ENCODE measurements at places on chromosomes 11 and 22. TPM values are rescaled to one million over a fixed set of nuclear protein-coding genes. Genes with fewer than 3 reads are reported as not detected.

DNA sequence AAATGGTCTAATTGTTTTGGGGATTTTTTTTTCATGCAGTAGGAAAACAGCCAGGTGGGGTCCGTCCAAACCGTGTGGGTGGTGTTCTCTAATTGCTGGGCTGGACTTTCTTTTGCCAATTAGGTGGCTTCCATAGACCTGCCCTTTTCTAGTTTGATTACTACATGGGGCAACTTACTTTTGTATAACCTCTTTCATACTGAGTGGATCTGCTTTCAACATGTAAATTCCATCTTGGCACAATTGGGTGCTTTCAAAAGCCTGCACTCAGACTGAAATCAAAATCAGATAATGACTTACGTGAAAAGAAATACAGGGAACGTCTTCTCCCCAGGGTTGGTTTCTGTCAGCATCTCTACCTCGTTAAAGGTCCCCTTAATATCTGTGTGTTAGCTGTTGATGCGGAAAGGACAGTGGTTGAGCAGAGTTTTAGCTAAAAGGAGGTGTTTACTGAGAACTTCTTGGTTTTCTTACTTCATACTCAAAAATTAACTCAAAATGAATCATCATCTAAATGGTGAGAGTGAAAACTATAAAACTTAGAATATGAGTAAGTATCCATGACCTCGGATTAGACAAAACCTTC lies 72.1 kb downstream of the BARX2 start:
- DNase-seq: no peak

- no peak for DNase-seq
Measured at GRCh38 chr22:46914916-46915894, 152.8 kb downstream of the TBC1D22A start.

DNA sequence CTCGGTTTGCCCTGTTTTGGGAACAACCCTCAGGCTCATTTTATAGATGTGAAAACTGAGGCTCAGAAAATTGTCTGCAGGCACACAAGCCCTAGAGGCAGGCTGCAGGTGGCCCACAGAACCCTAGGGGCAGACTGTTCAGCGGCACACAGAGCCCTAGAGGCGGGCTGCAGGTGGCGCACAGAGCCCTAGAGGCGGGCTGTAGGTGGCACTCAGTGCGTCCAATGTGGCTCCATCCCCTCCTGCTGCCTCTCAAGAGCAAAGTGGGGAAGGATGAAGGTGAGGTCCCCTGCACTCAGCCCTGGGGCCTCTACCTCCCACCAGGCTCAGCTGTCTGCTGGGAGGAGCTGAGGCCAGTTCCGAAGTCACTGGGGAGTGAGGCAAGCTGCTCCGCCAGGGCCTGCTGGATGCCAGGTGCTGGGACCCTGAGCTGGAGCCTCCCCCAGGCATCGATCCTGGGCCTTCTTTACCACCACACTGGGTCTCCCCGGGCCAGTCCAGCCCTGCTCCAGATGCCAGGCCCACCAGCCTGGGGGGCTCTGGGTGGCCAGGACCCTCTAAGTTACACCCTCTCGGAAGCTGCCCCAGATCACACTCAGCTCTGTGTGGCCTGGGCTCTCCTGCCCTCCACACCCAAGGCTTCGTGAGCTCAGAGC lies 2.3 kb downstream of the ACY3 start:
- no peak for DNase-seq

DNA sequence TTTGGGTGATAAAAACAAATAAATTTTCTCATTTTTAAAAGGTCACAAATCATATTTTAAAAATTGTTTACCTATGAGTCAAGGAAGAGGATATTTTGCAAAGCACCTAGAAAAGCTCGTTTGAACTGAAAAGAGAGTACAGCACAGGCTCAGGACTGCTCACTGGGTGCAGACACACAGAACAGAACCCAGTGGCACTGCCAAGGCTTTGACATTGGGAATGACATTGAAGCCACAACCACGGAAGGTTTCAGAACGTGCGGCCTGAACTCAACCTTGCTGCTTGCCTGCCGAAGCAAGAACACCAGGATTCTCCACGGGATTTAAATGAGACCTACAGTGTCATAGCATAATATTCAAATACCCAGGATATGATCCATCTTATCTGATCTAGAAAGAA lies 597.1 kb upstream of the B3GAT1 start:
- no peak for DNase-seq

GRCh38 chr11:94131047-94131717 lies 2.5 kb downstream of the PANX1 start:
- DNase-seq: no peak

- no peak for DNase-seq
Measured at GRCh38 chr11:42951266-42951665, 360.5 kb upstream of the API5 start.

- DNase-seq: peak; percentile 77
Measured at GRCh38 chr11:57345555-57346211, 7.5 kb downstream of the P2RX3 start.

DNA sequence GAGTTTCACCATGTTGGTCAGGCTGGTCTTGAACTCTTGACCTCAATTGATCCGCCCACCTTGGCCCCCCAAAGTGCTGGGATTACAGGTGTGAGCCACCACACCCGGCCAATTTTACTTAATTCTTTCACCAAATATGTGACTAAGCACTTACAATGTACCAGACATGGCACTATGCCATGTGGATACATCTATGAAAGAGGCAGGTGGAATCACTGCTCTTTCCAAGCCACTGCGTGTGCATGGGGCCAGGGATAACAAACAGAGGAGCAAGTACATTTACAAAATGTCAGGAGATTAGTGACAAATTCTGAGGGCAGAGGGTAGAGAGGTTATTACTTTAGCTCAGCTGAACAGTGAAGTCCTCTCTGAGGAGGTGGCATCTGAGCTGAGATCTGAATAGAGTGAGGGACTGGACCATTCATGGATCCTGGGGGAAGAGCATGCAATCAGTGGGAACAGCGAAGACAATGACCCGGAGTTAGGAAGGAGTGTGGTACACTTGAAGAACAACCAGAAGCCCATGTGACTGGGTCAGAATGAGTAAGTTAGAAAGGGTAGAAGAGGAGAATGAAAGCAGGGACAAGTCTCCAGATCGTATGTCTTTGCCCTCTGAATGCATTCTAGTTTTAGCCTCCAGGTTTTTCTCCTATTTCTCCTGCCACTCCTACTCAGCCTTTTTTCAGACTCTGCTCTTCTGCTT lies 38.3 kb upstream of the GRAMD1B start:
- DNase-seq: no peak

- no peak for DNase-seq
Measured at GRCh38 chr11:119590651-119591351, 138.2 kb downstream of the NECTIN1 start.

DNA sequence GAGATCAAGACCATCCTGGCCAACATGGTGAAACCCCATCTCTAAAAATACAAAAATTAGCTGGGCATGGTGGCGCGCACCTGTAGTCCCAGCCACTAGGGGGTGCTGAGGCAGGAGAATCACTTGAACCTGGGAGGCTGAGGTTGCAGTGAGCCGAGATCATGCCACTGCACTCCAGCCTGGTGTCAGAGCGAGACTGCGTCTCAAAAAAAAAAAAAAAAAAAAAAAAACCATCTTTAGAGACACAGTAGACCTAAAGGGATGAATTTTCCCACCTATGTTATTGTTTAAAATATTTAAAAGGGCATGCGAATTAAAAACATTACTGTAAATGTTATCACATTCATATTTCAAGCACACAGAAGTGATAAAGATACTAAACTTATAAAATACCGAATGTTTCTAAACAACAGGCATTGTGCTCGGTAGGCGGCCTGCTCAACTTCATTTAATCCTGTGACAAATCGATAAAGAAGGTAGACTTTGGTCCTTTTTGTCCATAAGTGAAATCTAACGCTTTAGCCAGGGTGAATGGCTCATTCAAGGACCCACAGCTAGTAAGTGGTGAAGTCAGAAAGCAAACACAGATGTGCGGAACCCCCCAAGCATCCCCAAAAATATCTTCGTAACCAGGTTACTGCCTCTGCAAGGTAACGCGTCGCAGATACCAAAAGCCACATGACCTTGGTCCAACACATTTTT lies 16.1 kb downstream of the NCAPD3 start:
- DNase-seq: peak; percentile 22

DNA sequence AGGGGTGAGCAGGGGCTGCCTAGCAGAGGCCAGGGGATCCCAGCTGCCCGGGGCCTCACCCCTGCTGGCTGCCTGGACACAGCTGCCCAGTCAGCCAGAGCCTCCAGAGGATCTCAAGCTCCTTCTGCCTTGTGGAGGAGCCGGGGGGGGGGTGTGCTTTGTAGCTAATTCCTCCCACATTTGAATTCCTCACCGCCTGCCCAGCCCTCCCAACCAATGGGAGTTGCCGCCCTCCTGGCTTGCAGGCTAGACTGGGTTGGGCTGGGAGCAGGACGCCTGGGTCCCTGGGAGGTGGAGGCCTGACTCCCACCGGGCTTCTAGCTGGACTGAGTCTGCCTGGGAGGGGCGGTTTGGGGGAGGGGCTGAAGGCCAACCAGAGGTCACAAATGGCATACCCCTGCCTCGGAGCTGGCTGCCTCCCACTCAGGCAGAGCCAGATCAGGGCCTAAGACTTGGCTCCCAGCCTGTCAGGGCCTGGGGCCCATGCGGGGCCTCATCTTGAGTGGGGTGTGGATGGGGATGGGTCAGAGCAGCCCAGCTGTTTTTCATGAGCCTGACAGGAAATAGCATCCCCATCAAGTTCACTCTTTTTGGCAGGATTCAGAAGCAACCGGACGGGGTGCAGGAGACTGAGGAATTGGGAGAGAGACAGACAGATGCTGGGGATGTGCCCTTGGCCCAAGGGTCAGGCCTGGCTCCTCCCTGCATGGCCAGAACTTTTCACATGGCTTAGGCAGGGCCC lies 29.2 kb upstream of the PDE2A start:
- DNase-seq: peak; percentile 95

DNA sequence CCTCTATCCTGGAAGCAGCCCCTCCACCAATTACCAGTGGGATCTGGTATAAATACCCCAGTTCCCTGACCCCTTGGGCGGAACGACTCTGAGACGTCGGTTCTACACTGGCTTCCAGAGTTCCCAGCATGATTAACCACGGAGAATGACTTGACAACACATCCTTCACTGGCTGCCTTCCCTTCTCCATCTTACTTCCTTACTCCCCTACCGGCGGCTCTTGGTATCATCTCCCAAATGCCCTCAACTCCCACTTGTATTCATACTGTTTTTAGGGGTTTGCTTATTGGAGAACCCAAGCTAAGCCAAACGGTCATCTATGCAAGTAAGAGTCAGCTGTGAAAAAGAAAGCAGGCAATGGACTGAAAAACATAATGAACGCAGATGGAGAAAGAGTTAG lies 56.1 kb downstream of the APOL3 start:
- DNase-seq: no peak

GRCh38 chr11:134572741-134573675 lies 161.0 kb upstream of the B3GAT1 start:
- DNase-seq: no peak

- no peak for DNase-seq
Measured at GRCh38 chr11:2517016-2517385, 72.2 kb downstream of the KCNQ1 start.

- DNase-seq: peak; percentile 40
Measured at GRCh38 chr11:111933872-111934271, 3.3 kb upstream of the DIXDC1 start.

Gene C11orf21
- not detected for total RNA-seq

Gene DEPDC7
- 3.5 TPM for total RNA-seq

Gene LRRC4C
- total RNA-seq: 0.27 TPM

Gene TMEM218
- 35.1 TPM for total RNA-seq

Gene GGTLC2
- total RNA-seq: not detected

Gene TMPRSS4
- not detected for total RNA-seq

Gene NXPE1
- total RNA-seq: not detected

Gene EMID1
- 0.08 TPM for total RNA-seq

Gene RIMBP3B
- total RNA-seq: 0.09 TPM

All from fibroblast of the aortic adventitia (primary cell).